Substantia nigra (tissue), 51 donors: ENCODE measurements at places on chromosomes 1 and 21.

- no peak for DNase-seq
These were observed 377.8 kb downstream of the MATN1 start for GRCh38 chr1:30345491-30346130.

DNA sequence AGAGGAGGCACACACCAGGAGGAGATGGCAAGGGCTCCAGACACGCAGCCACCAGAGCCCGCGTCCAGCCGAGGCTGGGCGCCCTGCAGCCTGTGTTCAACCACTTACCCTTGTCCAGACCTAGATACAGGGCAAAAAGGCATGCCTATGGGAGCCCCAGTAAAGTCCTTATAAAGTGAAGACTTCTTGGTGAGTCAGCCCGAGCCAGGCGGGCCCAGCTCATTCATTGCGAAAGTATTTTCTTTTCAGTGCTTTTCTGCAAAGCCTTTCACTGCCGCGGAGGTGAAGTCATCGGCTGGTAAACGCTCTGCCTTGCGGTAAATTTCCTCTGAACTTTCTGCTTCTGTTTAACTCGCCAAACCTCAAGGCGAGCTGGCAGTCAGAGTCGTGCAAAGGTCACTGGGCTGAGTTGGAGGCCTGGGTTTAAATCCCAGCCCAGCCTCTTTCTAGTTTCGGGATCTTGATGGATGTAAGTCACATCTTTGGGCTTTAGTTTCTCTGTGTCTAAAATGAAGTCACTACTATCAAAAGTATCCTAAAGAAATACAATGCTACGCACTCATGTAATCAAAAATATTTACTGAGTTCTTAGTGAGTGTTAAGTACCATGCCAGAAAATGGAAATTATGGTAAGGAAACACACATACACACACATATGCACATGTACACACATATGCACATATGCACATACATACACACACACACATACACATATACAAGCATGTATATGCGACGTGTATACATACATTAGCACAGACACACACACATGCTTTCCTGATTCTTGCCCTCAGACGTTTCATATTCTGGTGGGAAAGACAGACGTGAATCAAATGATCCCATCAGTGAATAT, 54.7 kb upstream of the IFFO2 start:
- peak; percentile 30 for DNase-seq

GRCh38 chr1:6241107-6241886, 2.7 kb upstream of the HES3 start:
- no peak for DNase-seq

GRCh38 chr1:97017895-97018294, 296.3 kb downstream of the PTBP2 start:
- no peak for DNase-seq

- no peak for DNase-seq
These were observed 22.5 kb upstream of the CAP1 start for GRCh38 chr1:40017951-40018575.

- no peak for DNase-seq
These were observed 1.6 kb upstream of the PLEKHA6 start for GRCh38 chr1:204361341-204361771.

DNA sequence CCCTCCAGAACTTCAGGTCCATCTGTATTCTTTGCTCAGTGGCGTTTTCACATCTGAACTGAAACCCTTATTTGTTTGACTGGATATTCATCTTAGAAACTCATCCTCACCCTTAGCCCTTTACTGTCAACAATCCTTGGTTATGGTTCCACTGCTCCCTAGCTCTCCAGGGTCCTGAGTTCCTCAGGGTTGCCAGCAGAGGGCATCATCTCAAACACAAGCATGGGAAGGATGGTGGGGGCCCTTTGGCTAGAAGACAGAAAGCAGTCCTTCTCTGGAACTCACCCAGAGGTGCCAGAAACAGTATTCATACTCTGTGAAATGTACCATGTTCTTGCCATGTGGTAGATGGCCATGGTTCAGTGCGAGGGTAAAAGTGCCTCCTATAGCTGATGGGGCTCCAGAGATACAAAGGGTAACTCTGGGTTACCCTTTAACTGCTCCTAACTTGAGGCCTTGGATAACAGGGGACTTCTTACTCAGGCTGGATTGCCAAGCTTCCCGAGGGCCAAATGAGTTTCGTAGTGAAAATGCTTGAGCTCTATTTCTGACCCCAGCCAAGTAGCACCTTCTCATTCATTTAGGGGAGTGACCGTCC, 11.3 kb downstream of the NCSTN start:
- DNase-seq = no peak

DNA sequence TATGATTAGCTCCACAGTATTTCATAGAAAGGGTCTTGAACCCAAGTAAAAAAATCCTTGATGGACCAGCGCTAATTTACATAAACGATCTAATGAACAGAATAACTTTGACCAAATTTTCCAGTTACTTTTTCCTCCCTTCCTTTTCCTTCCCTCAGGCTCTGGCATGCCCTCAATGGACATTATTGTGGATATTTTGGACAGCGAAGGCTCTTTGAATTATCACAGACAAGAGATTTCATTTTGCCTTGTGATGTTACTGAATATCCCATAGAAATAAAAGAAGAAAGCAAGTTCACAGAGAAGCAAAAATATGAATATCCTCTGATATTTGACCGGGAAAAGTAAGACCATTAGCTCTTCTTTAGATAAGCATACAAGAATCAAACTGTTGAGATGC, 60.3 kb upstream of the EXO1 start:
- DNase-seq = no peak

DNA sequence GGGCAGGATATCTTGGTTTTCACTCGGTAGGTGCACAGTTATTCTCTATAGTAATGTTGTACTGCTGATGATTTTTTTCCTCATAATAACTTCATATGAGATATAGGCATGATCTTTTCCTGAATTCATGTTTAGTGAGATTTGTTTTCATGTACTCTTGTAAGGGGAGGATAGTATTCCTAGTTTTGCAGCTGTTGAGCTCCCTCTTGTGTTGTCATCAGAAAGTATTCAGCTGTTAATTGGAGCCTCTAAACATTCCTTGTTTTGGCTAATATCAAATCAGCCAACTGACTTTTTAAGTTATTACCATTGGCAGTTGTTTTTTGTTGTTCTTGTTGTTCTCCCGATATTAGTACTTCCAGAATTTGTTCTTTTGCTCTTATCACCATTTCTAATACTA, 24.4 kb downstream of the OR10R2 start:
- DNase-seq = no peak

DNA sequence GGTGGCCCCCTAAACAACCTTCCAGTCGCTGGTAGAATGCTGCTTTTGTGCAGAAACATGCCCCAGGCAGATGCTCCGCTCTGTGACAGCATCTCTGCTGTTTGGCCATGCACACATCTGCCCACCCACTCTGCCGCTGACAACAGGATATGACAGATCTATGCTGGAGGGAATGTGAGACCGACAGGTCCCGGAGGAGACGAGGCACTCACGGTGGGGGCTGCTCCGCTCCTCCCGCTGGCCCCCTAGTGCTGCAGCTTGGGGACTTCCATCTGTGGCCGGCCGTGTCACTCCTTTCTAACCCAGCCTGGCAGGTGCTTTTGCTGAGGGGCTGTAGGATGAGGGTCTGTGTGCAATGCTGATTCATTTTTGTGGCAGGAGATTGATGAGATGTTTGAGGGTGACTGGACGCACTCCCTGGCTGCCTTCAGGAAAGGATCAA, 49.1 kb upstream of the DMRTB1 start:
- DNase-seq = no peak

DNA sequence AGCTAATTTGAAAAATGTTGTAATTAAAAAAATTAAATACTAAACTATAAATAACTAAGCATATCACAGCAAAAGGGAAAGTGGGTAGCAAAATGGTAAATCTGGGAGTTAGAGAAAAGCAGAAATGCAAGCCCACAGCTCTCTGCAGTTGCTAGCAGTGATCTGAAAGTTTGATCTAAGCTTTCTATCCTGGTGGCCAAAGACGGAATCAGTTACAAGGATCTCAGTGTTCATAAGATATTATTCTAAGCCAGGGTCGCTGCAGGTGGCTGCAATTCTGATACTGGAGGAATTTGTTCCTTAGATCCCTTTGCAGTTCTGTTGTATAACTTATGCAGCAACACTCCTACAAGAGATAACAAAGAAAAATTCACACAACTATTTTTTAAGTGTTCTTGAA, 363.7 kb downstream of the SETD4 start:
- no peak for DNase-seq

GRCh38 chr1:169697755-169698154, 13.7 kb downstream of the SELL start:
- DNase-seq = no peak

- no peak for DNase-seq
These were observed 54.4 kb downstream of the TRIM33 start for GRCh38 chr1:114456586-114456985.

- no peak for DNase-seq
These were observed 29.3 kb upstream of the DOCK7 start for GRCh38 chr1:62717483-62717882.

DNA sequence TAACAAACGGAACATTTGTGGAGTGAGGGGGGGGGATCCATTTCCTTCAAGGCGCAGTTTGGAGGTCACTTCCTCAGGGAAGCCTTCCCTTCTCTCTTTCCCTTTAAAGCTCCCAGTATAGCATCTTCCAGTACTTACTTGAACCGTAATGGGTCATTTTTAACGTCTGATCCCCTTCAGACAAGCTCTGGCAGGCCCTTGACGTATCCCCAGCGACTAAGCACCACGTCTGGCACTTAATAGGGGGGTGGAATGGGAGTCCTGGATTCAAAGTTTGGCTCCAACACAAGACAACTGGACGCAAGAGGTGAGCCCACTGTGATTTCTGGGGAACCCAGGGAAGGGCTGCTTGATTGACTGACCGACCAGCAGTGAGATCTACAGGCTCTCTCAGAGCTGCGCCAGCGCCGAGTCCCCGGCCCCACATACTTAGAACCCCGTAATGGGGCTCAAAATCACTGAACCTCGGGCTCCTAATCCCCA, 441 bp downstream of the YARS1 start:
- no peak for DNase-seq

- no peak for DNase-seq
These were observed 12.9 kb upstream of the KCNJ15 start for GRCh38 chr21:38243732-38244406.

DNA sequence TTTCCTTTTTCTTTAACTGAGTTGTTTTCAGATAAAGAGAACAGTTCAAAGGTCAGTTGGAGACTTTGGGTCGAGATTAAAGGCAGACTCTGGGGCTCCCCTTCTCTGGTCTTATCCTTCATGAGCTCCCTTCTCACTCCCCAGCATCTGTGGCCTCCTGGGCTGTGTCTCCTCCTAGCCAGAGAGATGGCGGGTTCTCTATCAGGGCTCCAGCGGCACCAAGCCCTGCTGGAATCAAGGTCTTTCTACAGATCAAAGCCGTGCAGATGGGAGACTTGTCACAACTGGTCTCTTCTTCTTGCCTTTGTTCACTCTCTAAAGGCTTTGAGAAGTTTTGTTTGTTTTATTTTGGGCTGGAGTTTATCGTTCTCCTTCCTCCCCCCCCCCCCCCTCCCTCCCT, 373.7 kb upstream of the C1orf174 start:
- DNase-seq = no peak

GRCh38 chr1:72932025-72932424, 649.7 kb upstream of the NEGR1 start:
- DNase-seq = no peak

- DNase-seq = no peak
These were observed 254.0 kb downstream of the MATN1 start for GRCh38 chr1:30469426-30469825.

DNA sequence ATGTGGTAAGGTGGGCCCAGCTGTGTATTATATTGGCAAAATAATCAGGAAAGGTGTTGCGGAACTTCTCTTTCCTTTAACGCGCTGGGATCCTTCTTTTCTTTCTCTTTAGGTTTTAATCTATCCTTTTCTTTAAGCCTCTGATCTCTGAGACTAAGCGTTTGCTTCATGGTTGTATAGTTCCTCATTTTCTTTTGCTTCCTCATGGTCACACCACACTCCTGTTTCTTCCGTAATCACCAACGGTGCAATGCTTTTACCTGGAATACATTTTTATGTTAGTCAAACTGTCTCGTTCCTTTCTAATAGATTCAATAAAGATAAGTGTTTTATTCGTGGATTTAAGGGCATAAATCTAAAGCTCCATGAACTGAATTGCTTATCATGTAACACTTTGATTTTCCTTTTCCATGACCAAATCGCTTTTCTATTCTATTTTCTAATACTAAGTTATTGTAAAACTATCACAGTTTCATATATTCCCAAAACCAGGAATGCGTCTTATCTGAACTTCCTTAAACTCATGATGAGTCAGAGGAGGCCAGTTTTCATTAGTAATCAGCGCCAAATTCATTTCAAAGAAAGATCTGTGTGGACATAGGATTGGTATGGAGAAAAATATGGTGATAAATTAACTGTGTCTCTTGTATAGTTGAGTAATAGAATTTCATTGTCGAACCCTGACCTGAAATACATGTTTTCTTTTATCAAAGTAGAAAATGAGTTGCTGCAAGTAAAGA, 12.2 kb downstream of the SDCCAG8 start:
- no peak for DNase-seq

GRCh38 chr1:111864862-111865261, 109.2 kb downstream of the DDX20 start:
- DNase-seq = no peak

DNA sequence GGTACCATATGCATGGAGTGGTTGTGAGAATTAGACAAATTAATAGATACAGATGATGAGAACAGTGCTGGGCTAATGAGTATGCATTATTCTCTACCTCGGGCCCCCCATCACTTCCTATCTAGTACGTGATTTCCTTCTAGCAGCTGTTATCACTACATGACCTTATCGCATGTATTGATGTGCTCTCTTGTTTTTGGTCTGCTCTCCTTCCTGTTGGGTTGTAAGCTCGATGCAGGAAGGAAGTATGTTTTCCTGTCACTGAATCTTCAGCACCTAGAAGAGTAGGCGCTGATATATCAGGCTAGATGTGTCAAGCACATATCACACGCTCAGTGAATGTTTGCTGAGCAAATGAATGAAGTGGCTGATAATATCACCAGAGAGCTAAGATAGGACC, 43.9 kb upstream of the IFNAR2 start:
- no peak for DNase-seq

GRCh38 chr21:32392299-32392879, 423 bp downstream of the URB1 start:
- no peak for DNase-seq

GRCh38 chr1:41547781-41548560, 63.5 kb upstream of the EDN2 start:
- no peak for DNase-seq

- DNase-seq = no peak
These were observed 13.0 kb upstream of the DENND2D start for GRCh38 chr1:111213412-111213811.

DNA sequence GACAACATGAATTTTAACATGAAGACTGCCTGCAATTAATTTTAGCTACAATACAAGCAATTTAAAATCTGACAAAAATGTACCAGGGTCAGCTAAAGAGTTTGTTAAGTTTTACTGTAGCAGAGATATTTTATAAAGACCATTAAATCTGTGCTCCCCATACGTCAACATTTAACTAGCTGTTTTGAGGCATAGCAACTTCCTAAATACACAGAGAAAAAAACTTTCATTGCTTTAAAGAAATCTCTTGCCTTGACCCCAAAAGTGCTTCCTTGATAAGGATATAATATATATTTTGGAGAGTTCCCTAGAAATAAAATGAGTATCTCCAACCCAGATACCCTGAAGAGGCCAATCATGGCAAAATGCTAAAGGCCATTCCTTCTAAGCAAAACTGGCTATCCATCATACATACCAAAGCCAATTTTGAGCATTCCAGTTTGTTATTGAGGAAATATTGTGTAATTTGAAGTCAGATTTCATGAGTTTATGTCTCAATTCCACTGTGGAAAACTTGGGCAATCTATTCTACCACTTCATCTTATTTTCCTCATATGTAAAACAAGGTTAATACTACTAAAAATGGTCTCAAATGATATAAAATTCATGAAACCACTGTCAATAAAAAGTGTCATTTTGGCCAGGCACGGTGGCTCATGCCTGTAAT, 19.1 kb downstream of the ASPM start:
- DNase-seq = no peak
